Activated T-helper 1 cell treated with anti-CD3 and anti-CD28 coated beads, Interleukin-2, amount 50 U/mL, for 16 hours (primary cell): ENCODE measurements at places on chromosomes 2 and 18.

DNA sequence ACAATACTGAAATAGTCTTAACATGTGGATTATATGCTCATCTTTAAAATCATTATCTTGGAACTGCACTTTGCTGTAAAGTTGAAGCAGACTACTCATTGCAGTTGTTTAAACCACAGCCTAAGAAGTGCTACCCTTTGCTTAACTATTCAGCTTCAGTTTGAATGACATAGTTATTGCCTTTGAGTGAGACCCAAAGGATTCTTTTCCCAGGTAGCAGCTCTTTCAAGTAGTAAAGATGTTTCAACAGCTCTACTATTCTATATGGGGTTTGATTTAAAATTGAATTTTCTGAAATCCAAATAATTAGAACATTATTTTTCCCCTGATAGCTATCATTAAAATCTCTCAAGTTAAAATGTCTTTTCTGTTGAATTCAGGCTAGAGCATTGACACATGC is 1.1 kb downstream of the SCG2 start:
- DNase-seq = no peak

DNA sequence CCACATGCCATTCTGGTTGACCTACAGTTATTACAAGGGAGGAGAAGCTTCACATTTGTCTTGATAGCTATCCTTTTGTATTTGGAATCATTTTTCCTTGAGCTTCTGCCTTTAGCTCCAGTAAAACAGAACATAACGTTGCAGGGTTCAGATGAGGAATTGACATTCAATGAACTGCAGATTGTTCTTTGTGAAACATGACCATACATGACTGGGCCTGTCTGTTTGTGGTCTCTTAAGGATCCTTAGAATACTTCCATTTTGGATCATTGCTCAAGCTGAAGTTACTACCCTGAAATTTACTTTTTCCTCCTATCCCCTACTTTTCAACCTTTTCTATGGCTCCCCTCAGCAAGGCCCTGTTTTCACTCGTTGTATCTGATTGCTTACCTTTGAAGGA is 1281.7 kb upstream of the CELF4 start:
- DNase-seq = no peak

GRCh38 chr2:3617198-3617890 is 22.4 kb downstream of the COLEC11 start:
- no peak for DNase-seq

GRCh38 chr2:204201507-204201906 is 264.9 kb downstream of the ICOS start:
- no peak for DNase-seq

- DNase-seq = no peak
These were observed 42.6 kb downstream of the RALBP1 start for GRCh38 chr18:9517869-9518268.

GRCh38 chr2:12099374-12099773 is 352.9 kb downstream of the LPIN1 start:
- DNase-seq = no peak

DNA sequence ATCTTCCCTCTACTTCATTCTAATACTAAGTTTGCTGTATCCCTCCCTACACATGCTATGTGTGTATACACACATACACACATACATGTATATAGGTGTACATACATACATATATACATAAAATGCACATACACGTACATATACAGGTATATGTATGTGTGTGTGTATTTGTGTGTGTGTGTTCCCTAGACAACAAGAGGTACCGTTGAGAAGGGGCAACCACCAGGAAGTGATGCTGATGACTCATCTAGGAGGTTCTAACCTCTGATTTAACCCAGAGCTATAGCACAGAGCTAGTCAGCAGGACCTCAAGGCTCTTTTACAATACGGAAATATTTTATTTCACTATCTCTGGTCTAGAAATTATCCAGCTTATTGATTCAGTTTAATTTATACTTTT is 139.2 kb downstream of the LAMA3 start:
- DNase-seq = no peak

- no peak for DNase-seq
These were observed 492.5 kb upstream of the SPHKAP start for GRCh38 chr2:228673876-228674554.

- DNase-seq = no peak
These were observed 159.8 kb downstream of the METTL4 start for GRCh38 chr18:2411381-2411960.

DNA sequence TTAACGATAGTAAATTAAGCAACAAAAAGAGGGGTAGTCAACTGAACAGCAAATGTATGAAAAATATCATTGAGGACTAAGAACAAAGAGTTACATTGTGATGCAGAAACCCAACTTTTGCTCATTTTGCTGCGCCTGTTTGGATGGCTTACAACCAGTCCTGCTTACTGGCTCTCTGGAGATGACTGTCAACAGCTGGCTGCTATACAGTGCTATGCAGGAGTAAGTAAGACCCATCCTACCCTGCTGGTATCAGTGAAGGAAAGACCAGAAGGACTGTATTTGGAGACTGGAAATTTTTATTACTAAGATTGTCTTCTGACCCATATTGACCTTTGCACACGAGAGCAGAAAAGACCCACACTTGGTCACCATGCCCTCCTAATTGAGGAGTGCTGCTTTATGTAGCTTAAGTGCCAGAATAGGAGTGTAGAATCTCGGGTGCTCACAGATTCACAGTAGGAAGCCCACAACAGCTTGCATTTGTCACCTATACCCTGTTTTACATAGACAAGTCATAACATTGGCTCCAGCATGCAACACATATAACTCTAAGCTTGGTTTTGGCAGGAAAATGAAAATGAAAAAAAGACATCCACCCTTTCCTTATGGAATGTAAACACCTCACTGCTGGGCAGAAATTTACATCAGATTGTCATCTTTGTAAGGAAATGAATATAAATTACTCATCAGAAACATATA is 1915.0 kb upstream of the CELF4 start:
- DNase-seq = no peak

DNA sequence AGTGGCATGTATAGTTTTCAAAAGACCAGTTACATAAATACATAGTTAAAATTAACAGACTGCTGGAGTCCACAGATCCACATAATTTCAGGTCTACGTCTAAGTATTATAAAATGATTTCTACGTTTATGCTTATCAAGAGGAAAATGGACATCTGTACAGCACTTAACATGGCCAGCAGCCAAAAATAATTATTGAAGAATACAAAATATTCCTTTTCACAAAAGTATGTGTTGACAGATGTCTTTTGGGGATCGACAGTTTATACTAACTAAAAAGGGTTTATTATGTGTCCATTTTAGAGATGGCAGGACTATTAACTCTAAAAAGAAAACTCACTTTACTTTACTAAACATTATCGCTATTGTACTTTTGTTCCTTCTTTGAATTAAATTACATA is 112.9 kb upstream of the RNU4ATAC start:
- DNase-seq = no peak
